ENCODE measurements at places on chromosomes 3 and 15.

DNA sequence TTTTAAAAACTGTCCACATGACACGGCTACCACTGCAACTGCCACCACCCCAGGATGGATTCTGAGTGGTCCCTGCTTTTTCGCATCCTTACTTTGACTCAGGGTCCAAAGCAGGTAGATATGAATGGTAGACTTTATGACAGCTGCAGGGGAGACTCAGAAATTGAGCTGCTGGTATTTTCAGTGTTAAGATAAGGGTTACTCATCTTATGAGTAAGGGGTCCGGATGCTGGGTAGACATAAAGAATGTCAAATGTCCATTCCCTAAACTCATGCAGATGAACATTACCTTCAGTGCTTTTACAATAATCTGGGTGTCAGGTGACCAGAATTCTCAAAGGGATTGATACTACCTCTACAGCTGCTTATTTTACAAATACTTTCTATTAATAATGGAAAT is 25.9 kb upstream of the BBX start:
- no peak for DNase-seq

DNA sequence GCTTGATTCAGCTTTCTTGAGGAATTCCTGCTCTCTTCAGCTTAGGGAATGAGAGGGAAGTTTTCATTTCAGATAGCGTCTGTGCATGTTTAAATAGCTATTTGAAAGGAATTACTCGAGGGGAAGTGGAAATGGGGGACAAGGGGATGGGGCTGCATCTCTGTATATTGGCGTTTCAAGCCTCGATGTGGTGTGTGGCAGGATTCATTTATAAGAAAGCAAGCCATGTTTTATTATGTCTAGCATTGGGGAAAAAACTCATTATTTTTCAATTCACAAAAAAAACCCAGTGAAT is 1.0 kb downstream of the ATP2C1 start:
- DNase-seq = no peak

DNA sequence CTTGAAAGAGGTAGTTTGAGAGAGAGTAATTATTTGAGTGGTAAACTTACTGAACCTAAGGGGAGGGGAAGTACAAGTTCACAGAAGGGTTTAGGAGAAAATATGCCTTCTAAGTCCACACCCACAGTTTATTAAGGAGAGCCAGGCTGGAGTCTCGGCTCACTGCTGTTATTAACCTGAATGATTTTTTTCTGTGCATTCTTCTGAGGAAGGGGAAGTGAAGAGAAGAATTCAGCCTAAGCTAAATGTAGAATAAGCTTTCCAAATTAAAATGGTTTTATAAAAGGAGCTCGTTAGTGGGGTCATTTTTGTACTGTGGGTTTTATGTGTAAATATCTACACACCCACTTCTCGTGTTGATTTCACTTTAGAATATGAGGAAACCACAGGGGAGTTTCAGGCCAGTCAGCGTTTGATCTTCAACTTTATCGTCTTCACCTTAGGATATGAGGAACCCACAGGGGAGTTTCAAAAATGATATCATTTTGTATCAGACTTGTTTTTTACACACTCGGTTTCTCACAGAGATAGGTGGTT is 1.5 kb downstream of the WHAMM start:
- DNase-seq = peak; percentile 63

DNA sequence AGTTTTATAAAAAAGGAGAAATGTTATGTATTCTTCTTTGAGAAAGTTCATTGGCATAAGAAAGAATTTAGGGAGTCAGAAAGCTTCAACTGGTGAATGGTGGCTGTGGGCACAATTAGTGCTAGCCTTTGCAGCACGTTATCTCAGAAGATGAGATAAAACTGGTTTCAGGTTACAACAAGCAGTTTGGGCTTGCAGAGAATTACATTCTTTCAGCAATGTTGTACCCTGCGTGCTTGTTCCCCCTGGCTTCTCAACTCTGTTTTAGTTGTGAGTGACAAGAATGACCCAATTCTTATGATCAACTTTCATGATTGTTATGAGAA is 31.6 kb upstream of the ACP3 start:
- DNase-seq = no peak

DNA sequence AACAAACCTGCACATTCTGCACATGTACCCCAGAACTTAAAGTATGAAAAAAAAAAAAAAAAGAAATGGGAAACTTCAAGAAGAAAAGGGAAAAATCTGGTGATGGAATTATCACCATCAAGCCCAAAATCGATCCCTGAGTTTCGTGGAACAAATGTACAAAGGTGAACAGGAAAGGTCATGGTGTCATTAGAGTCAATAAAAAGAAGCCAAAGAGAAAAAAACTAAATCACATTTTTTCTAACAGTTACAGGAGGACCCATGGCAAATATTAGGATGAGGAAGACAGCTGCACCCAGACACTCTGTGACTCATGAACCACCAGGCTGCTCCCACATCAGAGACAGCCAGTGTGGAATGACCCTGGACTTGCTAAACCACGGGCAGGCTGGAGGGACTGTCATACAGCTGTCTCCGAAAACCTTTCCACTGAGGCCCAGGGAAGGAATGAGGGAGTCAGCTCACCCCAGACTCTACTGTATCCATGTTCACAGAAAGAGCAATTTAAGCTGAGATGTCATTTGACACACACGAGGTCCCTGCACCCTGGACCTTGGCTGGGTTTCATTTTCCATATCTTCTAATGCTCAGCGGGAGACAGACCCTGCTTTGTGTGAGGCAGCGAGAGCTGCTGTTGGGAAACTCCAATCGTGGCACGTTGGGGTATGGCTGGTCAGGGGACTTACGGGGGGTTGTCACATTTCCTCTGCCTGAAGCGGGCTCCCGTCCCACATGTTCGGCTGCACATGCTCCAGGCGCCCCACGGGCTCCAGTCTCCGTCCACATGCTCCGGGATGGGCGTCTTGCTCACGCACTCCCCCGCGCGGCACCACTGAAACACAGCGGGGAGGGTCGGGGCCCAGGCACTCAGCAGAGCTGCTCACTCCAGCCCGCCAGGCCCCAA is 210.2 kb downstream of the ADAMTS17 start:
- DNase-seq = peak; percentile 42

DNA sequence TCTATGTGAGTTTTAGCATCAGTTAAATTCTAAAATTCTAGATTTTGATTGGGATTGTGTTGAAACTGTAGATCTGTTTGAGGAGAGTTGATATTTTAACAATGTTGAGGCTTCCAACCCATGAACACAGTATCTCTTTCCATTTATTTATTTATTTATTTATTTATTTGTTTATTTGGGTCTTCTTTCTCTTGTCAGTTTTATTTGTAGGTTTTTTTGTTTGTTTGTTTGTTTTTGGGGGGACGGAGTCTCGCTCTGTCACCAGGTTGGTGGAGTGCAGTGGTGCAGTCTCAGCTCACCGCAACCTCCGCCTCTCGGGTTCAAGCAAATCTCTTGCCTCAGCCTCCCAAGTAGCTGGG is 25.3 kb downstream of the MRAS start:
- no peak for DNase-seq

DNA sequence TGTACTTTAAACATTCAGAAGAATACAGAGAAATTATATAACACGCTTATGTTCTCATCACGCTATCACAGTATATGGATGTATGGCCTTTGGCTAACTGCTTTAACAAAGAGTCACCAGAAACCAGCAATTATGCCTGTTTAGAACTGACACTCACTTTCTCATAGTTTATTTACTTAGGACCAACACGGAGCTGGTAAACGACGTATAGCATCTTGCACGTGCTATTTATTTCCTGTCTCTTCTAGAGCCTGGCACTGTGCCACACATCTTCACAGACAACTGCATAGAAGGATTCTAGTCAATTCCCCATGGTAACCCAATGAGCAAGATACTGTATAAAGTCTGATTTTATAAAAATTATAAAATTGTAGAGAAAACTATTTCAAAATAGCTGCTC is 43.6 kb downstream of the TBC1D2B start:
- DNase-seq = no peak

- no peak for DNase-seq
These were observed 601.2 kb downstream of the FOXP1 start for GRCh38 chr3:70982284-70982683.

- DNase-seq = no peak
These were observed 151.7 kb upstream of the GRM7 start for GRCh38 chr3:6709178-6709577.

DNA sequence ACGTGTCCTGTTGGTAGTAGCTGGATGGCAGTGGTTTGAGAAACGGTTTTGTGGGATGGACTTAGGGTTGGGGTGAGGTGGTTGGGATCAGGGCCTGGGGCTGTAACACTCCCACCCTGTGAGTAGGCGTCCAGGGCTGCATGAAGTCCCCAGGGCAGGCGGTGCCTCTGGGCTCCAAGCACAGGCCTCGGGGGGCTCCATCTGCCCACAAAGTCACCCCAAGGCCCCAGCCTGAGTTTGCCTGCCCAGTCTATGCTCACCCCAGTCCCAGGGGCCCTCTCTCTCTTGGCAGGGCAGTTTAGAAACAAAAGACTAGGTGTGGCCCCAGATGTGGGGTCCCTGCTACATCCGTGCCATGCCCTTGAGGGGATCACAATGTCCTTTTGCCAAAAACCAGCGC is 86.9 kb upstream of the PRR23E start:
- no peak for DNase-seq
